Fibroblast of villous mesenchyme (primary cell): ENCODE measurements at places on chromosomes 4 and X. TPM values are rescaled to one million over a fixed set of nuclear protein-coding genes. Genes with fewer than 3 reads are reported as not detected.
A peak's percentile ranks its signal among the peaks of the same experiment; 100 is the strongest.

- no peak for DNase-seq
These were observed 964.7 kb downstream of the RAB28 start for GRCh38 chr4:12519426-12519825.

- DNase-seq, result peak; percentile 30
These were observed 5.5 kb downstream of the CAMK2D start for GRCh38 chr4:113756005-113756410.

The XAGE2 gene
- not detected in 2 replicates for total RNA-seq

The MAGEA1 gene
- total RNA-seq, result not detected in 2 replicates

The PCDH19 gene
- total RNA-seq, result 0.32 and 0.86 TPM in 2 replicates

DNA sequence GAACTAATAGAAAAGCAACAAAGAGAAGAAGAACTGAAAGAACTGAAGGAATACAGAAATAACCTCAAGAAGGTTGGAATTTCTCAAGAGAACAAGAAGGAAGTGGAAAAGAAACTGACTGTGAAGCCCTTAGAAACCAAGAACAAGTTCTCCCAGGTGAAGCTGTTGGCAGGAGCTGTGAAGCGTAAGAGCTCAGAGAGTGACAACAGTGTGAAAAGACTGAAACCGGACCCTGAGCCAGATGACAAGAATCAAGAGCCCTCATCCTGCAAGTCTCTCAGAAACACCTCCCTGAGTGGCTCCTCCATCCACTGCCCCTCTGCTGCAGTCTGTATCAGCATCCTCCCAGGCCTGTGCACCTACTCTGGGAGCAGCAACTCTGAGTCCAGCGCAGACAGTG is 8.4 kb upstream of the FHDC1 start:
- DNase-seq, result no peak

GRCh38 chr4:52015366-52015765 is 4.8 kb downstream of the LRRC66 start:
- peak; percentile 34 for DNase-seq

The RBM47 gene
- 0.64 and 0.86 TPM in 2 replicates for total RNA-seq

DNA sequence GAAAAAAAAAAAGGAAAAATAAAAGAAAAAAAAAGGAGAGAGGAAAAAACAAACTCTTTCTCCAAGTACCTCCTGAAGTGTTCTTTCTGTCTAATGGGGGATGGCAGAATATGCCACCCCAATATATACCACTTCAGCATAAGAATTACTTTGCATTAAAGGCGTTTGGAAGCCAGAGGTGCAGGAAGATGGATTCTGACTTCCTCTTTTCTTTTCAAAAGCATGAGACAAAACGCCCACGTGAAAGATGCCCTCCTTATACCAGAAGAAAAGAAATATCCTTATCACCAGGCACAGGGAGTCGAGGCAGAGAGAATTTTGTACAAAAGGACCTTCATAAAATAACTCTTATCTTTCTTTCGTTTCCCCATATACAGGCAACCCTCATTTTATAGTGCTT is 40.9 kb downstream of the COX18 start:
- no peak for DNase-seq

DNA sequence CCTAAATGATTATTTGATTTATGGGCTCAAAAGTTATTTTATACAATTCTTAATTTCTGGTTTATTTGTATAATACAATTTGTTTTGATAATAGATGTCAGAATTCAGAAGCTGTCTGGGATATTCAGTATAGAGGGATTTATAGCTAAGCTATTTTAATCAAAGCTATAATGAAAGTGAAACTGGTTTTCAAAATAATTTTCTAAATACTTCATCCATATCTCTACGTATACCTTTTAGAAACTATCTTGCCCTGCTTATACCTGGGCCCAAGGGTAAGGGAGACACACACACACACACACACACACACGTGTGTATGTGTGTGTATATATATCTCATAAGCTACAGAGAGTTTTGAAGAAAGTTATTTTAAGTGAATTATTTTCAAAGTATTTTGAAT is 2.9 kb downstream of the TMEM131L start:
- no peak for DNase-seq

- no peak for DNase-seq
These were observed 41.2 kb upstream of the TBC1D14 start for GRCh38 chr4:6868386-6868785.

DNA sequence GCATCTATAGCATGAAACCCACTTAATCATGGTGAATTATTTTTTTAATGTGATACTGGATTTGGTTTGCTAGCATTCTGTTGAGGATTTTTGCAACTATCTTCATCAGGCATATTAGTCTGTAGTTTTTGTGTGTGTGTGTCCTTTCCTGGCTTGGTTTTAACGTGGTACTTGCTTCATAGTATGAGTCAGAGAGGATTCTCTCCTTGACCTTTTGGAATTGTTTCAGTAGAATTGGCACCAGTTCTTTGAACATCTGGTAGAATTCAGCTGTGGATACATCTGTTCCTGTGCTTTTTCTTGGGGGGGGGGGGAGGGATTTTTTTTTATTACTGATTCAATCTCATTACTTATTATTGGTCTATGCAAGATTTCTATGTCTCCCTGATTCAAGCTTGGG is 232.0 kb upstream of the KLF8 start:
- peak; percentile 10 for DNase-seq

The PPP4R3C gene
- total RNA-seq, result not detected in 2 replicates

GRCh38 chrX:10157543-10157942 is 768 bp downstream of the CLCN4 start:
- DNase-seq, result peak; percentile 60

- DNase-seq, result peak; percentile 42
These were observed 163.9 kb upstream of the ETNPPL start for GRCh38 chr4:108926781-108927180.

DNA sequence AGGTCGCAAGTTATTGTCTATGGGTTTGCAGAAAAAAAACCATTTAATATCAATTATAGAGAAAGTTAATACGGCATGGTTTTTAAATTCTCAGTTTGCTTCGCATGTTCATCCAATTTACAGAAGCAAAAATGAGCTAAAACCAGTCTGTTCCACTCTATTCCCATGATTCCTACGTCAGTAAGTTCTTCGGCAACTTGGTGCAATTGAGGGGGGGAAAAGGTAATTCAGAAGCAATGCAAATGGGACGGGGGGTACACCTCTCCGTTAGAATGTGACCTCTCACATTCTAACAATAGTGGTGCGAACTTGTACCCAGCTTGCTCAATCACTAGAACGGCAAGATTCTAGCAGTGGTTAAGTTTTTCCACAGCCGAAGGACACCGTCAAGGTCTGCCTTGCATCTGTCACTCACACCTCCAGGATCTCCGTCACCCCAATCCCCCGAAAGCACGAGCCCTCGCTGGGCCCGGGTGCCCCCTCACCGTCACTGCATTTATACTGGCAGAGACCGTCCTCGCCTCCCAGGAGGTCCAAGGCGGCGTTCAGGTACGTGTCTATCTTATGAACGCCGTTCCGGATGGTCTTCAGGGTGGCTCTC is 653 bp downstream of the PLA2G12A start:
- no peak for DNase-seq

- DNase-seq, result peak; percentile 66
These were observed 14.1 kb downstream of the ZNF157 start for GRCh38 chrX:47384502-47384901.

DNA sequence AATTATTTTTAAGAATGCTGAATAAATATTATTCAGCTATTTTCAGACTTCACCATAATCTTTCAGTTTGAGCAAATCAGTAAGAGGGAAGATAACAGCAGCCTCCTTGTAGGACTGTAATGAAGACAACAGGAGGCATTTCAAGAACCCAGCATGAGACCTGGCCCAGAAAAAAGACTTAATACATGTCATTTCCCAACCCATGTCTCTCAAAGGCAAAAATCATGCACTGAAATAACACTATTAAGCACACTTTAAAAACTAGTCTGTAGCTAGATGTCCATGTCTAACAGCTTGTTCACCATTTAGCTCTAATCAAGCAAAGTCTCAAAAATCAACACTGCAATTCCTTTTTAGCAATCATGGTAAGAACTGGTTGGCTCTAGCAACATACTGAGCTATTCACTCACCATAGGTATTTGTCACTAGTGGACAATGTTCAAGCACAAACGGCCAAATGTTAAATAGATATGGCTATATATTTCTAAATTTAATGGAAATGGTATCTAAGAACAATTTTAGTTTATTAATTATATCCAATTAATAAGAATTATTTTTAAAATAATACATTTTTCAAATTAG is 109.9 kb downstream of the WDFY3 start:
- DNase-seq, result no peak

DNA sequence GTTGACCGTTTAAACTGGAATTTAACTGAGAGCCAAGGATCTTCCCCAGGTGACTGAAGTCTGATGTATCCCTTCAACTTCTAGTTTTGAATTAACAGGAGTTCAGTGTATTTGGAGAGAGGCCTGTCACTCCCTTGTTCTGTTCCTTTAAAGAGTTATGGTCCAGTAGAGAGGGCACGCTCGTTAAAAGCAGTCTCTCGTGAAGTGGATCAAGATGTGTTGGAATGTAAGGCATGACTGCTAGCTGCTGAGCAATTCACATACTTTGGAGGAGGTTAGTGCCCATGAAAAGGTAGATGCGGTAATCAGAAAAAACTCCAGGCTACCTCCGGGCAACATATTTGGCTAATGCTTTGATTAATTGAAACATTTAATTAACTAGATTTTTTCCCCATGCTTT is 65.7 kb downstream of the SHROOM2 start:
- DNase-seq, result no peak

DNA sequence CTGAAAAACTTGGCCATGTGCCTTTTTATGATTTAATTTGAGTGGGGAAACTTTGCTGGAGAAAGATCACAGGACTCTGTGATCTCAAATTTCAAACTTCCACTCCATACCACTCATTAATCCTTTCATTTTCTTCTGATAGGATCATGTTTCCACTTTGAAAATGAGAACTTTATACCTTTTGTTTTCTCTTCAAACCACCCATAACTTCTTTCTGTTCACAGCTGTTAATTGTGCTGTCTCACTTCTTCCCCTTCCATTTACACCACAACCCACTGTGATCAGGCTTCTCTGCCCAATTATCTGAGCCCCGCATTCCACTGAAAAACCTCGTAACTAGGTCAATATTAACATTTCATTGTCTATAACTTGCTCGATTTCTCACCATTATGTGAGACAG is 47.0 kb upstream of the ARSJ start:
- no peak for DNase-seq

DNA sequence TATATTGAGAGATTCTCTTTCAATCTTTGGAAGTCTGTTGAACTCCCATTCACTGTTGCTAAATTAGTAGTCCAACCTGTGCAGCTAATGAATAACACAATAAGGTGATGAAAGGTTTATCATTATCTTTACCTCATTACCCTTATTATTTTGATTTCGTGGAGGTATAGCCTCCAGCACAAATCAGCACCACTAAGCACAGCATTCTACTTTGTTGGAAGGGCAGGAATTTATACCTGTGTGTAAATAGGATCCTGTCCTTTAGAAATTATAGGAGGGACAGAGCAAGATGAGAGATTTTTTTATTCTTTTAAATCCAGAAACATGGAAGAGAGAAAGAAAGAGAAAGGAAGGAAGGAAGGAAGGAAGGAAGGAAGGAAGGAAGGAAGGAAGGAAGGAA is 454.1 kb downstream of the PDGFC start:
- DNase-seq, result no peak

DNA sequence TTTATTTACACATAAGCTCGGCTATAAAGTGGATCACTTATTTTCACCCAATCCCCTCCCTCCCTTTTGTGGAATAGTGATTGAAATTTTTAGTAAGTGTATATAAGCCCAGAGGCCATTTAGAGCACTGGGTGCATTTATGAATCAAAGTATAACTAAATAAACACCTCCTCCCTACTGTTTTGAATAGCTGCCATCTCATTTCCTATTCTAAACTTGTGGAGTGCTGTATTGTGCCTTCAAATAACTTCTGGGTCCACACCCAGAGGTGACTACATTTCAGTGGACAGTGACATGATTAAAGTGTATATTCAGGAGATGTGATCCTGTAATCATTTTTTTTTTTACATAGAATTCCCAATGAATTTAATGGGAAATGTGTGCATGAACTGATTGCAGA is 104.9 kb downstream of the TEX13C start:
- DNase-seq, result no peak

- DNase-seq, result peak; percentile 24
These were observed 1.1 kb downstream of the NUDT9 start for GRCh38 chr4:87423317-87424098.

DNA sequence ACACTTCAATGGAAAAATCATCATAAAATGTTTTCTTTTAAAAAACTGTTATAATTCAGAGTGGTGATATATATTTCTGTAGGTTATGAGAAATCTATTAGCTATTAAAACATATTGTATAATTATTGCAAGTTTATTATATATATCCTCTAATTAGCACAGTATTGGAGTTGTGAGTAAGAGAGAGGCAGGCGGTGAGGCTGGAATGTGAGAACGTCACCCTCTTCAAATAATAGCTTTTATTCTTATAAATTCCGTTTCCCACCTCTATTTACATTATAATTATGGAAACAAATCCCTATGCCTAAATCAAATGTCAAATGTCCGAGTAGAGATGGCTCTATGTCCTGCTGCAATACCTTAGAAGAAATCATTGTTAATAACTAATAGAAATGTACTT is 292.9 kb downstream of the ADGRL3 start:
- DNase-seq, result no peak

- DNase-seq, result no peak
These were observed 97.8 kb downstream of the WFS1 start for GRCh38 chr4:6367371-6367851.

DNA sequence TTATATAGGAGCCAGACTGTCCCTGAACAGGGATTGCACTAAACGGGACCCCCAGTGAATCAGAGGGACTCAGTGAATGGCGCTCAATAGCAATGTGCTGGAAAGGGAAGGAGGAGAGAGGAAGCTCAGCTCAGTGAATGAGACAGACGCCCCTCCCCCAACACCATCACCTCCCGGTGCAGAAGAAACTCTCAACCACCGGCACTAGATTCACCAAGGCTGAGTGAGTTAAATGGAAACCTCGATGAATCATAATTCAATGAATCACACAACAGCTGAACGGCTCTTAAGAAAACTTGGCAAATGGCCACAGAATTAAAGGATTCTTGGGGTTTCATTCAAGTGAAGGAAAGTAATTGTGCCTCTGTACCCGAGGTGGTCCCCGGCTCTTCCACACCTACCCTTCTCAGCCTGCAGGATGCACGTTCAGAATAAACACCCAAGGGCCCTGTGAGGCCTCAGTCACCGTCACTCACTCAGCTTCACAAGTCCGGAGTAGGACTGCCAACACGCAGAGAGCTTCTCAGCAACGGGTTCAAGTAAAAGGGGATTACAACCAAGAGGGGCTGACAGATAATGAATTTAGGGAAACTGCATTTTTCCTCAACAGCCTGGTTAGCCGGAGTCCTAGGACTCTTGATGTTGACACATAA is 29.3 kb downstream of the CRMP1 start:
- DNase-seq, result peak; percentile 20

DNA sequence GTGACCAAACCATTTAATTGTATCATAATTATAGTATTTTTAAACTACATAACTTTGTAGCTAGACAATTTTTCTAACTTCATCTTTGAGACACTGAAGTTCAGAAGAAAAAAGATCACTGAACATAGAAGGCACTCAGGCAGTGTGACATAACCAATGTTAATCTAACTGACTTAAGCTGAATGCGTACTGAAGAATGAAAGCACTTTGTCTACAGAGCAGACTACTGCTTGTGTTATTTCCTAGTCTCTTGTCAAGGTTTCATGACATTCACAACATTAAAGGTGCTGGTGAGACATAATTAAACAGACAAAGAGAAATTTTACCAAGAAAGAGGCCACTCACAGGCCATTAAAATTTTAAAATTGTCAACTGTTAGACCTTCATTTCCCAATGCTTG is 13.5 kb downstream of the AMMECR1 start:
- no peak for DNase-seq

The SLC49A3 gene
- 3.9 and 7.1 TPM in 2 replicates for total RNA-seq
